Lung (tissue), 17 donors: ENCODE measurements at places on chromosomes 1 and 21.

DNA sequence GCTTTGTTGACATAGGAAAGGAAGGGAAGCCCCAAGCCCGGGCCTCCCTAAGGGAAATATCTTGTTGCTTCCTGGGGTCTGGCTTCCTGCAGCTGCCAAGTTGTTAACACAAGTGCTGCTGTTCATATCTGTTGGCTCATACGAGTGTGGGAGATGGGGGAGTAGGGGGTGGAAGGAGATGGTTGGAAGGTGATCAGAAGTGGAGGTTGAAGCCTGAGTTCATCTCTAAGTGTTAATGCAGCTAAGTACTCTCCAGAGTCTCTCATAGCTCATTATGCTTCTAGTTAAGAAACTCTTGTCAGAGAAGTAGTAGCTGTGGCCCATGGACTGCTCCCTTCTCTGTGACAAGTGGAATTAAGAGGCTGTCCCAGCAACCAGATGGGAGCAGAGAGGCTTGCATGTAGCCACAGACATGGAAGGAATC, 319.2 kb upstream of the SPAG17 start:
- peak; percentile 64 for DNase-seq

- DNase-seq: no peak
These were observed 9.7 kb downstream of the TMPRSS3 start for GRCh38 chr21:42386034-42386591.

- no peak for DNase-seq
These were observed 103.8 kb downstream of the SLC45A1 start for GRCh38 chr1:8421721-8422120.

GRCh38 chr1:243582326-243582725, 267.7 kb downstream of the AKT3 start:
- no peak for DNase-seq

DNA sequence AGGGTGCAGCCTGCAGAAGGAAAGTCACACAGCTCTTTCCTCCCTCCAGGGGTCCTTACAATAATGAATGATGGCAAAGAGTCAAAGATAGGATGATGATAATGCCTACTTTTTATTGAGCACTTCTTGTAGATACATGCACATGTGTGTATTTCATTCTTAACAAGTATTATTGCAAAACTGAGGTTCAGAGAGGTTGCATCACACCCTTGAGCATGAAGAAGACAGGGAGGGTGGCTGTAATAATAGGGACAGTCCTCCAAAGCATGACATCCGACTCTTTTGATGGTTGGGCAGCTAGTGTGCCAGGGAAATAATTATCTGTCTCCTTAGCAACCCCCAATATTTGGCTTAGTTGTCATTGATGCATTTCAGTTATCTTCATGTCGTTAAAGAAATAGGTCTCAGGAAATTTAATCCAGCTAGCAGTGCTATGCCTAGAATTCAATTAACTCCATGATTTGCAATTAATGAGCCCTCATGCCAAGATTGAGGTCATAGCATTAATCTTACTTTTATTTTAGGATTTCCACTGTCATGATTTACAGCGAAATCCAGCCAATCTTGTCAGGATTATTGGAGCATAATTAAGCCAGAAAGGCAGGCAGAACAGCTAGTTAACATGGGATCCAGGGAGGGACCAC, 35.0 kb downstream of the DNAJC6 start:
- no peak for DNase-seq

DNA sequence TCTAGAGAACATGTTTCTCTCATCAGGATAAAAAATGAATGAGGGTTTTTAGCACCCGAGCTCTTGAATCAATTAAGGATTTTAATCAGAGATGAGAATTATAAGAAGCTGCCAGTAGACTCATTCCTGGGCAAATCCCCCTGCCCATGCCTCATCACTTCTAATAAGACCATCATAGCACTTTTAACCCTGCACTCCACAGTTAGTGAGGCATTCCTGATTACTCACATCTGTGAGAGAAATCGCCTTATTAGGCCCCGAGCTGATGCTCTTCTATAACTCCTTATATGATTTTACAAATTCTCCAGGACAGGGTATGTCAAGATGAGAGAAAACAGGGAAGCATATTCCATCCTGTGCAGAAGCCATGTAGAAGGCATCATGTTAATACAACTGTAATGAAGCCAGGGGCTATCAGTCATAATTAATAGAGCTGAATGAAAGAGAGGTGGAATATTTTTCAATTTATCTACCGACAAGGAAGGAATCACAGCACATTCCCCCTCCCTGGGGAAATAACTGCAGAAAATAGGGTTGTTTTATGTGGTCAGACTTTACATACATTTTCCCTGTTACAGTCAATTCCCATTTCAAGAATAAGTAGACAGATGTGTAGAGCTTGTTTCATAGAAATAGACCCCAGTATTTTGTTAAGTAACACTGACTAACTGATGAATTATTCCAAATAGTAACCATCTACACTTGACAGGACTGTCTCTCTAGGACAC, 272.7 kb downstream of the HHIPL2 start:
- no peak for DNase-seq

DNA sequence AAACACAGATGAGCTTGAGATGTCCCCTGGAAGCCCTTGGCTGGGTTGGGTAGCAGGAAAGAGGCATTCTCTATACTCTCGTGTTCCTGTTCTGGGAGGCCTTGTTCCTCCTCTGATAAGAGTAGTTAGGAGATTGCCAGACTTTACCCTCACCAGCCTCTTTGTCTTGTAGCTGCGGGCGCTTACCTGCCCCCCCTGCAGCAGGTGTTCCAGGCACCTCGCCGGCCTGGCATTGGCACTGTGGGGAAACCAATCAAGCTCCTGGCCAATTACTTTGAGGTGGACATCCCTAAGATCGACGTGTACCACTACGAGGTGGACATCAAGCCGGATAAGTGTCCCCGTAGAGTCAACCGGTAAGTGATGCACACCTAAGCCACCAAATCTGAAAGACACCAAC, 5.2 kb downstream of the AGO1 start:
- DNase-seq: no peak

- DNase-seq: peak; percentile 54
These were observed 23.1 kb upstream of the TNFRSF1B start for GRCh38 chr1:12143631-12144155.

DNA sequence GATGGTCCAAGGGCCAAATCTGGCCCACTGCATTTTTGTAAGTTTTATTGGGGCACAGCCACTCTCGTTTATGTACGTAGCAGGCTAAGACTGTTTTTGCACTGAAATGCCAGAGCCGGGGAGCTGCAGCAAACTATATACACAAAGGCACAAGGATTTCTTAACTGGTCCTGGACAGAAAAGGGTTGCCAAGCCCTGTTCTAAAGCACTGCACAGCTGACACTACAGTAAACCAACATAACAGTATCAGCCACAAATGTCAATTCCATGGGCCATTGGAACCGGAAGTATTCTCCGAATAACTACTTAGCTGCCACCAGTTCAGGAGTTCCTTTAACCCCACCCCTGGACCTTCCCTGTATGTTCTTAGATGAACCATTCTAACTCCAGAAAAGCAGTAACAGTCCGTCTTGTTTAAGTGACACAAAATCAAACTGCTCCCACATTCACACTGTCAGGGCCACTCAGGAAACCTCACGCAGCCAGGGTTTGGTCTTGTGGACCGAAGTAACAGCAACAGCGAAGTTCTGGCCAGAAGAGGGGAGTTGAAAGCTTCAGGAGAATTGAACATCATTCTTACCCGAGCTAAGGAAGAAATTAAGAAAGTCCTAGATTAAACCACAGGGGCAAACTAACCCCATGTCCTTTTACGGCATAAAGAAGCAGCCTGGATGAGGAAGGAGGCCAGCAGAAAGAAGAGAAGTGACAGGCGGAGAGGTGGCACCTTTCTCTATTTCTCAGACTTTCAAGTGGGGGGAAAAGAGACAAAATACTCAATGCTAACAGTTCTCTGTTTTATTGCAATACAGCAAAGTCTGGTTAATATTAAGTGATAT, 49.2 kb downstream of the COQ8A start:
- DNase-seq: peak; percentile 20

- DNase-seq: no peak
These were observed 49.6 kb upstream of the ADAR start for GRCh38 chr1:154657556-154657955.

DNA sequence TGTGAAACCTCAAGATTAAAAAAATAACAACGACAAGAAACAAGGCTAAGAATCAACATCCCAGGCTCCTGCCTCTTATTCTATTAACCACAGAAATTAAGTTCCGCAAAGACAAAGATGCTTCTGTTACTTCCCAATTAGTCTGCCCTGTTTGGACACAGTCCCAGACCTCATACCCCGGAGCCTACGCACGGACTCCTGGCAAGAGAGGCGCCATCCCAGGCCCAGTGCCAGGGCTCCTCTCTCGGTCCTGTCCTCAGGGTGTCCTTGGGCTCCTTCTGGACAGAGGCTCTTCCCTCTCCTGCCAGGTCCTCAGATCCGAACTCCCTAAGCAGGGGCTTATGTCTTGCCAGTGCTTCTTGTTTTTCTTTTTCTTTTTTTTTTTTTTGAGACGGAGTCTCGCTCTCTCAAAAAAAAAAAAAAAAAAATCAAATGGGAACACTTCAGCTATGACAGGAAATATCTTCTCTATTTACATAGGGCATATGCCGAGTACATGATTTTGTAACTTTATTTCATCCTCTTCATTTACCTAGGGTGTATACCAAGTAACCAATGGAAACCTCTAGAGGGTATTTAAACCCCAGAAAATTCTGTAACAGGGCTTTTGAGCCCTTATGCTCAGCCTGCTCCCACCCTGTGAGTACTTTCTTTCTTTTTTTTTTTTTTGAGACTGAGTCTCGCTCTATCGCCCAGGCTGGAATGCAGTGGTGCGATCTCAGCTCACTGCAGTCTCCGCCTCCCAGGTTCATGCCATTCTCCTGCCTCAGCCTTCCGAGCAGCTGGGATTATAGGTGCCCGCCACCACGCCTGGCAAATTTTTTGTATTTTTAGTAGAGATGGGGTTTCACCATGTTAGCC, 11.7 kb upstream of the ENO1 start:
- DNase-seq: peak; percentile 83

GRCh38 chr1:46492269-46492853, 2.7 kb downstream of the DMBX1 start:
- no peak for DNase-seq

DNA sequence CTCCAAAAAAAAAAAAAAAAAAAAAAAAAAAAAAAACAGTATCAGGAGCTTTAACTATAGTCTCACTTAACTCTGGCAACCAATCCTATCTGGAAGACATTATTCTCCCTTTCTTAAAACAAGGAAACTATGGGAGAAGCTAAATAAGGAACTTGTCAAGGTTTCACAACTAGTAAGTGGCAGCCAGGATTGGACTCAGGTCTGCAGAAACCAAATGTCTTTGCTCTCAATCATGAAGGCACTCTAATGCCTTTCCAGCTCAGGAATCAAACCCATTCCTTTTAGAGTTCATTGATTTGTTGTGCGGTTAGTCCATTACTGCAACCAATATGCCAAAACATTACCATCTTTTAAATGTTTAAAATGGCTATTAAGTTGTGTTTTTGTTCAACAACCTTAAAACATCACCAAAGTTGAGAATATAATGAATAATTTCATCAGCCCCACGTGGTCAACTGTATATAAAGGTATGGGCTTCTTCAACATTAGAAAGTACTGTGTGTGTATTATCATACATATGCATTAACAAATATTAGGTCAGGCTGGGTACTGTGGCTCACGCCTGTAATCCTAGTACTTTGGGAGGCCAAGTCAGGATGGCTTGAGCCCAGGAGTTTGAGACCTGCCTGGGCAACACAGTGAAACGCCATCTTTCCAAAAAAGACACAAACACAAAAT, 1.5 kb downstream of the EPRS1 start:
- DNase-seq: no peak

GRCh38 chr1:32718036-32718435, 15.5 kb upstream of the SYNC start:
- DNase-seq: no peak

DNA sequence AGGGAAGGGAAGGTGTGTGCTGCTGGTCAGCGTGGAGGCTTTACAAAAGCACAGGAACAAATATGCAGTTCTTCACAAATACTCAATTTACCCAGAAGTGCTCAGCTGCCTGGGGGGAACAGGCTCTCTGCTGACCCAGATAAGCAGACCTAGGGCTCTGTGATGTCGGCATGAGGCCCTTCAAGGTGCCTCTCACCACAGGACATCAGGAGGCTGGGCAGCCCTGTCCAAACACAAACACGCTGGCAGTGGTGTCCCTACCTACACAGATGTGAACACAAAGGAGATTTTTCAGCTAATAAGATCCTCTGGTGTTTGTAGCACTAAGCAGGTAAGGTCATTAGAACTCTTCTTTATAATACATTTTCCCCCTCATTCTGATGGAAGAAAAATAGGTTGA, 243.0 kb upstream of the PROX1 start:
- no peak for DNase-seq

- DNase-seq: no peak
These were observed 64.1 kb upstream of the SLC25A33 start for GRCh38 chr1:9475061-9475627.

- DNase-seq: no peak
These were observed 89.3 kb downstream of the RGL1 start for GRCh38 chr1:183894290-183894565.

DNA sequence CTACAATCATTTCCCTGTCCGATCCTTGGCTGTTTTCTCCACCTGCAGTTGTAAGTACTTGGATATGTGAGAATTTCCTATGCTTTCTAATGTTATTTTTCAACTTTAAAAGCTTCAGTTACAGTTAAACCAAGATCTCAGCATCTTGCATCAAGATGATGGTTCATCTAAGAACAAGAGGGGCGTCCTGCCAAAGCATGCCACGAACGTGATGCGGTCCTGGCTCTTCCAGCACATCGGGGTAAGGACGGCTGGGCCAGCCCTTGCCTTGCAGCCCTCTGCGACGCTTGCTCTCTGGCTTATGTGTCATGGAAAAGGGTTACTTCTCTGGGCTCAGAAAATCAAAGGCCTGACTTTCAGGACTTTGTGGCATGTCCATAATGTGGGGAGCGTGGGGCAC, 46.8 kb downstream of the PKNOX1 start:
- no peak for DNase-seq

GRCh38 chr1:15848143-15848928, 829 bp downstream of the SPEN start:
- peak; percentile 57 for DNase-seq

GRCh38 chr1:79262745-79263258, 256.3 kb upstream of the ADGRL4 start:
- no peak for DNase-seq
